AG04450 (cell line): ENCODE measurements at places on chromosomes 2 and 18.

GRCh38 chr2:185128996-185129395, 530.7 kb downstream of the ZNF804A start:
- no peak for DNase-seq

GRCh38 chr18:45355944-45356520, 259.2 kb upstream of the SLC14A2 start:
- DNase-seq, result no peak

GRCh38 chr2:33205693-33206434, 259.1 kb downstream of the LTBP1 start:
- no peak for DNase-seq

GRCh38 chr2:11533278-11534070, at the start of gene GREB1:
GREB1 (plus strand) TSS chr2:11534045; CDS start chr2:11556615, 22,570 bp downstream.
- DNase-seq, result no peak

- no peak for DNase-seq
Measured at GRCh38 chr18:79221136-79221535, 151.9 kb downstream of the ATP9B start.

GRCh38 chr2:201777043-201777442, 3.7 kb downstream of the ALS2 start:
- DNase-seq, result no peak

GRCh38 chr2:82257796-82258555, 1953.4 kb upstream of the LRRTM1 start:
- DNase-seq, result no peak

DNA sequence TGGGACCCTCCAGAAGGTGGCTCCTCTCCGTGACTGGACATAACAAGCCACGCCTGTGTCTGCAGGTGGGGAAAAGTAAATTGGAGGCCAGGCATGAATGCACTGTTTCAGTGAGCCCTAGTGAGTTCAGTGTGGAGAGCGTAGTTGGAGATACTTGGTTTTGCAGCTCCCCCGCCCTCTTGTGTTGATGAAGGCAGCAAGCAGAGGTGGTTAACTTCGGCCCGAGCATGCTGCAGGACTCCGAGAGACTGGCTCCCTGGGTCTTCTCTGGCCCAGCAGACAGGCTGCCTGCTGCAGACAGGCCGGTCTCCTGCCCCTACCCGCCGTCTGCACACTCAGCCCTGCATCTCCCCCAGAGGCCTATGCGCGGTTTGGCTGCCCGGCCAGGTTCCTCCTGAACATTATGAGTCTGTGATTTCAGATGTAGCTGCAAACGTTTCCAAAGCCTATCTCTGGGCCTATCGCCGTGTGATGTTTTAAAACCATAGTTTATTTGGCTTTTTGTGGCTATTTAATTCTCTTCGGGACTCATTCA, 102.4 kb downstream of the LDLRAD4 start:
- no peak for DNase-seq

GRCh38 chr2:240205348-240205747, 64.9 kb upstream of the OTOS start:
- DNase-seq, result no peak

DNA sequence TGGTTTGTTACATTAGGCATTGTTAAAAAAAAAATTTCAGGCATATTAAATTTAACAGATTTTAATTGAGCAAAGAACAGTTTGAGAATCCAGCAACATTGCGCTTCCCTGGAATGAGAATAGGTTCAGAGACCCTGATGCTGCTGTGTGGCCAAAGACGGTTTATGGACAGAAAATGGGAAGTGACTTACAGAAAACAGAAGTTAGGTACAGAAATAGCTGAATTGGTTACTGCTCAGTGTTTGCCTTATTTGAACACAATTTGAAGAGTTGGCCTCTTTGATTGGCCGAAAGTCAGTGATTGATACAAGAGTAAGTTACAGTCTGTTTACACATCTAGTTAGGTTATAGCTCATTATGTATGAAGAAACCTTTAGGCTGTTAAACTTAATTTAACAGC, 6.0 kb upstream of the NEDD4L start:
- DNase-seq, result no peak

DNA sequence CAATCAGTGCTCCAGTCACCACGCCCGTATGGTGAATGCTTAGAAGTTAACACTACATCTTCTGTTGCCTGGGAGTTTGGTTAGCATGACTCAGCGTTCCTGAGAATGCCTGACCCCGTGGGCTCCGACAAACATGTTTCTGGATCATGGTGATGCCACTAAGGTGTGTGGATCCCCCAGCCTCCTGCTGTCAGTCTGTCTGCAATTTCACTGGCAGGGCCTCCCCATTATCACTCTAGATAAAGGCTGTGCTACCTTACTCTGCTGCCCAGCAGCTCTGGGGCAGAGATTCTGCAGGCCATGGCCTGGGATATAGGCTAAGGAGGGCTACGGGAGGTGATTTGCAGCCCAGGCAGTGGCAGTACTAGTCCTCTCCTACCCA, 66.0 kb downstream of the STPG4 start:
- no peak for DNase-seq

- no peak for DNase-seq
Measured at GRCh38 chr2:98058191-98058975, 28.6 kb upstream of the VWA3B start.

- no peak for DNase-seq
Measured at GRCh38 chr2:128660836-128661235, 342.2 kb upstream of the HS6ST1 start.

- no peak for DNase-seq
Measured at GRCh38 chr18:34544930-34545329, 165.2 kb upstream of the DTNA start.

DNA sequence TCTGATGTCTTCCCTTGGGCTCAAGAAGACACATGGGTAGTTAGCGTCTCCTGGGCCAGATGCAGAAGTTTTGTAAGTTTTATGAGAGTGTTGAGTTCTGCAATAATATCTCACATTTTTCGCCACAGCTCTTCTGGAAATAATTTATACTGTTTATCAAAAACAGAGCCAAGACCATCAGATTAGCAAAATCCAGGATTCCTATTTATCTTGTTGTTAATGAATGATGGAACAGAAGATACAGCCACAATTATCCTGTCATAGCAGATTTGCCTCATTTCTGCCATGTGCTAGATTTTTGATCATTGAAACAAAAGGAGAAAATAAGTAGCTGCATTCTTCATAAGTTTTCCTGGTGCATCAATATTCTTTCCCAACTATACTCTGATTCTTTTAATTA, 1048.6 kb upstream of the KLHL29 start:
- no peak for DNase-seq

GRCh38 chr2:132417430-132418035, 928 bp downstream of the GPR39 start:
- DNase-seq, result no peak

DNA sequence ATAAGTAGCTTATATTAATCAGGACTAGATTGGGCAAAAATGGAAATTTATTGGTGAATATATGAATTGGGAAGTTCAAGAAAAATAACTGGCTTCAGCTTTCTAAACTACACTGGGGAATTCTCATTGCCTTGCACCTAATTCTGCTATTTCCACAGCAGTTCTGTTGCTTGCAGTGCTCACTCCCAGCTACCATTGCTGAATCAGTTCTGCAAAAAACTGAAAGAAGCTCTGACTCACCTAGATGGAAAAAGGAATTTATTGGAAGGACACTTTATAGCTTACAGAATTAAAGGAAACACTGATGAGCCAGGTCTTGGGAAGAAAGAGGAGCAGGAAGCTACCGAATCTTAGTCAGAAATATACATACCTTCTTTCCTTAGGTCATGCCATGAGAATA, 60.3 kb upstream of the ACVR1 start:
- no peak for DNase-seq

GRCh38 chr2:51084750-51085149, 52.8 kb upstream of the NRXN1 start:
- no peak for DNase-seq

- DNase-seq, result no peak
Measured at GRCh38 chr2:132400901-132401240, 15.7 kb upstream of the GPR39 start.
